ENCODE measurements at places on chromosomes 2 and 18.

DNA sequence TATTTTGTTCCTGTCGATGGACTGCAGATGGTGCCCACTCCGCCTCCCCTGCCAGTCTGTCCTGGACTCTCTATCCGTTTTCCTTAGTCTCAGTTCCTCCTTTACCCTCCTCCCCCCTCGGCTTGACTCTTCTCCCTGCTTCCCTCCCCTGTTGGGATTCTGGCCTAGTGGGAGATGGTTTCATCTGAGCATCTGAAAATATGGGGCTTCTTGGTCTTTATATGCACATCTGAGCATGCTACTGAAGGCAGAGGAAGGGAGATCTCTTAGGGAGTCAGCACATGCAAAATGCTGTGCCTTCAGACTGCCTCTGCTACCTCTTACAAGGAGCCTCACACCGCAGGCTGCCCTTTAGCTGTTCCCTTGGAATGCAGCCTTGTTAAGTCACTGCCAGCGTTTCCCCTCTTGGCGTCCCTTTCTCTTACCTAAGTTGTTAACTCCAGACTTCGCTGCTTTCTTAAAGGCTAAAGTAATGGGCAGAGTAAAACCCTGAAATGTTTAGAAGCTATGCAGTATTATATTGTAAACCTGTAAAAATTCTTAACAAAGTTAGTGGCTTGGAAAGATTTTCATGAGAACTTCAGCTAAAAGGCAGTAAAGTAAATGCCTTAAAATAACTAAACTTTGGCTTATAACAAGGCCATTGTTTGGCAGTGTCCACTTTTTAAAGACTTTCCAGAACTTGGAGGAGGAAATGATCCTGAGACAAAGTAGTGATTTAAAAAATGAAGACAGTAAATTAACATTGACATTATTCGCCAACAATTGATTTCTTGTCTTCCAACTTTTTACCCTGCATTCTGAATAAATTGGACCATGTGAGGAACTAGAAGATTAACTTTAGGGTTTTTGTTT, 49.8 kb downstream of the LDLRAD4 start:
- H3K36me3 ChIP-seq, result no peaks in the 10 kb centered on the region
- no peaks in the 10 kb centered on the region for H3K4me1 ChIP-seq
- H3K27ac ChIP-seq, result no peak overlapping the region

GRCh38 chr2:223026357-223027110, 25.5 kb upstream of the KCNE4 start:
- no peak for DNase-seq
- H3K36me3 ChIP-seq, result no peaks in the 10 kb centered on the region
- no peaks in the 10 kb centered on the region for H3K27me3 ChIP-seq
- peaks cover 12% of the 10 kb centered on the region for H3K4me1 ChIP-seq

- peaks cover 26% of the 10 kb centered on the region for H3K4me1 ChIP-seq
- H3K27ac ChIP-seq, result no peak overlapping the region
- no peak overlapping the region for H3K4me3 ChIP-seq
- DNase-seq, result peak; percentile 8
Observed at GRCh38 chr2:86411396-86411795, 29.8 kb upstream of the KDM3A start.

GRCh38 chr2:224111576-224111975, 72.5 kb upstream of the SERPINE2 start:
- DNase-seq, result no peak
- no peaks in the 10 kb centered on the region for H3K27me3 ChIP-seq
- no peaks in the 10 kb centered on the region for H3K4me1 ChIP-seq
- H3K36me3 ChIP-seq, result no peaks in the 10 kb centered on the region
- no peak overlapping the region for H3K4me3 ChIP-seq
- no peak overlapping the region for H3K27ac ChIP-seq
